ENCODE measurements at places on chromosomes 2 and 18.

DNA sequence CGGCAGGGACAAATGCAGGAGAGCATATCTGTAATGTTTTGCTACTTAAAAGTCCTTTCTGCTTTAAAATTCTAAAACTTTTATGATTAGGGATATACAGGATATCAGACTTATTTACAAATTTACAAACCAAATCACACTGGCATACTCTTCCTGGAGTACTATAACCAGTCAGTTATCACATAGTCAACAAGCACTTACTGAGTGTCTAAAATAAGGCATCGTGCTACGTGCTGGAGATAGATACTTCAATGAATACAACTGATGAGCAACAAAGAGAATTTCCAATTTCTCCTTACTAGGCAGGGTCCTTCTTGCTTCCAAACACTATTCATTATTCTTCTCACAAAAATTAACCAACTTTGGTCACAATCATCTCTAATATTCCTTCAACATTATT lies 113.5 kb downstream of the PLEKHM3 start:
- DNase-seq, result no peak

DNA sequence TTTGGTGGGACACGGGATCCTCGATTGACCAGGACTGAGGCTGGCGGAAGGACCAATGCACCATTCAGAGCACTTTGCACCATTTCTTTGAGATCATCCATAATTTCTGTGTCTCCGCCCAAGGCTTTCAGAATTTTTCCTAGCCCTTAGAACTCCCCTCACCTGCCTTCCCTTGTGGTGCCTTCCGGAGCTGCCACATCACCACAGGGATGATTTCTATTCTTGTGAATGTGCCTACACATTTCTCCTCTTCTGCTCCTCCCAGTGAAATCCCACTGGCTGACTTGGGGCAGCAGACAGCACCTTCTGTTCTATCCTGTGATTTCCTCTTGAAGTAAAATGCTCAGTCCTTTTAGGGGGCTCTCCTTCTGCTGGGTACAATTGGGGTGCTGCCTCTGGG lies 11.2 kb downstream of the ACOXL start:
- DNase-seq, result no peak

DNA sequence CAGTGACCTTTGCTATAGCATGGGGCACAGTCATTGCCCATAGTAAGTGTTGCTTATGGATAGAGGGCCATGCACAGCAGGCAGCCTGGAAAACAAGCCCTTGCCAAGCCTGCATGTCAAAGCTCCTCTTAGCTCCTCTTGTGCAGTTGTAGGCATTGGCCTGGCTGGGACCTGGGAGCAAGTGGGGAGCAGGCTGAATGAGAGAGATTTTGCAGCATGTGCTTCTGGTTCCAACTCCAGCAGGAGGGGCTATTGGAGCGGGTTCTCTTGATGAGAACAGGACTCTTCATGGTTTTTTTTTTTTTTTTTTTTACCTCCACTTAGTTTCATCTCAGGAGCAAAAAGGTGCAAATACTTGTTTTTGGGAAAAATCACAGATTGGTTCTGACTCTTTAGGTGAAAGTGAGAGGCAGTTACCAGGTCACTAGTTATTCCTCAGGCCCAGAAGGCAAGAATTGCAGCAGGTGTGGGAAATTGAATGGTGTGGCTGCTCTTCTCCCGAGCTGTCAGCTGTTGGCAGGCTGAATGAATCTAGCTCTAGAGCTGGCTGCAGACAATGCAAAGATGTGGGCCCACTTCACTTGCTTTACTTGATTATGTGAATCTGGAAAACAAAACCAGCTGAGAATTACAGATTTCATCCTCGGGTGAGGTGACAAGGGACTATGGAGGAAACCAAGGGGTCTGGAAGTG lies 95.9 kb downstream of the MAP4K4 start:
- DNase-seq, result no peak

DNA sequence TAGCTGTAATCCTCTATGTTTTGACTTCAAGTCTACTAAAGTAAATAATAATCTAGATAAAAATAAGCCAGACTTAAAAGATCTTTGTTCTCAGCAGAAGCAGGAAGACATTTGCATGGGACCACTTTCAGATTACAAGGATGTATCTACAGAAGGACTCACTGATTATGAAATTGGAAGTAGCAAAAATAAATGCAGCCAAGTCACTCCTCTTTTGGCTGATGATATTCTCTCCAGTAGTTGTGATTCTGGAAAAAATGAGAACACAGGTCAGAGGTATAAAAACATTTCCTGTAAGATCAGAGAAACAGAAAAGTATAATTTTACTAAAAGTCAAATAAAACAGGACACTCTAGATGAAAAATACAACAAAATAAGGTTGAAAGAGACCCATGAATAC lies 338.4 kb downstream of the ZNF804A start:
- no peak for DNase-seq

DNA sequence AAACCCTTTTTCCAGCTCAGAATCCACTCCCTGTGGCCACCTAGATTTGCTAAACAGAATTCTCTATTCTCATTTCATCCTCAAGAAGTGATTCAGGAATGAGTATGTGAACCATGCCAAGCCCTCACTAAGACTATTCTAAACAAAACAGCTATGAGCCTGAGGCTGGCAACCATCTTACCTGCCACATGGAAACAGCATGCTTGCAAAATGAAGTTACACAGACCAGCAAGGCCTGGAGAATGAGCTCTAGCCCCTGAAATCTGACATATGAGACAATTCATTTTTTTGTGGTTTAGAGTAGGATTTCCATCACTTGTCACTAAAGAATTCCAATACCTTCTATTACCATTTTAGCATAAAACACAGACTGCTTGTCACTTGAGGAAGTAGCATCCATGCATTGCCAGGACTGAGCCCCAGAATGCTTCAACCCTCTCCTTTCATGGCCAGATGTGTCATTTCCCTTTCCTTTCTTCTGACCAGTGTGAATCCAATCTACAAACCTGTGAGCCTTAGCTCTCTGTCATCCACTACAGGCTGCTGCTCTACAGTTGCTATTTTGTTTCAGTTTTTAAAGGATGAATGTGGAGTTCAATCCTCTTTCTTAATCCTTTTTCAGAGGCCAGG lies 744.3 kb upstream of the ACVR2A start:
- DNase-seq, result no peak

GRCh38 chr2:132497591-132497990 lies 81.0 kb downstream of the GPR39 start:
- no peak for DNase-seq

GRCh38 chr2:154428022-154428421 lies 270.5 kb upstream of the KCNJ3 start:
- no peak for DNase-seq

GRCh38 chr2:182870227-182870626 lies 3.8 kb upstream of the FRZB start:
- no peak for DNase-seq

DNA sequence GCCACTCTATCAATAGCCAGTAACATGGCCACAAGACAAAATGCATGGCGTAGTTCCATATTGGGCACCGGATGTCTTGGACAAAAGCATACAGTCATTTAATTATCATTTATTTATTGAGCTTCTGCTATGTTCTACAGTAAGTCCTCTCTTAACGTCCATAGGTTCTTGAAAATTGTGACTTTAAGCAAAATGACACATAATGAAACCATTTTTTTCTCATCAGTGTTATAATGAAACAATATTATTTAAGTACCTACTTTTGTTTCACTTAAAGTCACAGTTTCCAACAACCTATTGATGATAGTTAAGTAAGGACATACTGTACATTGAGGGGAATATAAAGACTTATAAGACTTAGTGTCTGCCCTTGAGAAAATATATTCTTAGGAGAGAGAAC lies 84.9 kb downstream of the XRCC5 start:
- DNase-seq, result no peak

GRCh38 chr2:223101340-223102039 lies 49.5 kb downstream of the KCNE4 start:
- DNase-seq, result peak; percentile 12

- DNase-seq, result no peak
Measured at GRCh38 chr18:5601188-5601624, 57.4 kb upstream of the EPB41L3 start.

- no peak for DNase-seq
Measured at GRCh38 chr18:61982475-61982874, 89.7 kb upstream of the RNF152 start.

DNA sequence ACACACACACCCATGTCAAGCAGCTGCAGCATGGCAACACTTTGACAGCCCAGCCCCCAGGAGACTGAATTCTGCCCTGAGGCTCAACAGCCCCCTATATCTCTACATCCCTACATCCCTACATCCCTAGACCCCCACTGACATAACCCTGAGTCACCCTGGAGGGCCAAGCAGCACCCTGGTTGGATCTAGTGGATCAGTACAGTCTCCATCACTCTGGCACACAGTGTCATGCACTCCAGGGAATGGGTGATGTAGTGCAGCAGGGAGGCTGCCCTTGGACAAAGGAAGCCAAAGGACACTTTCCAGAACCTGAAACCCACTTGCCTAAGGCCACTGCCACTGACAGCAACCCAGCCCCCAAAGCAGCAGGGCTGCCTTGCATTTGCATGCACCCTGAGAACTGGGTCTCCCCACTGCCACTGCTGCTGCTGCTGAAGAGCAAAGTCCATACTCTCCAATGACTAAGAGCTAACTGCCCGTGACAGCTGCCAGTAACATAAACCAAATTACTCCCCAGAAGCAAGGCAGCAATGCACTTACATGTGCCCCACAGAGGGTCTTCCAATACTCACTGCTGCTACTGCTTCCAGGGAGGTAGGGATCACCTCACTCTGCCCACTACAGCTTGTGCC lies 681.6 kb upstream of the KLHL29 start:
- no peak for DNase-seq

DNA sequence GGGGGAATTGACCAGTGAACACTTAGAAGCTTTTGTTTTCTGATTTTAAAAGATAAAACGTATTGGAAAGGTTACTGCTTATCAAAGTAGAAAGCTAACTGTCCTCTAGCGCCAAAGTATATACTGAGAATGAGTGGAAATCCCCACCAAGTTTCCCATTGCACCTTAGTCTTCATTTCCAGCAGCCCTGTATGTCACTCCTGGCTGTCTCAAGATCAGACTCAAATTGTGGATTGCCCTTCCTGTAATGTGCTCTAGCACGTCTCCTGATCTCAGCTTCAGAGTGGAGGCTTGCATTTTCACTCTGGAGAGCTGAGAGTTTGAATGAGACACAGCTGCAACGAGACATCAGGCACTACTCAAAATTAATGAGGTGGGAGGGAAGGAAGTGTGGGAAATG lies 26.6 kb downstream of the MFF start:
- no peak for DNase-seq
